ENCODE measurements at places on chromosomes 16 and 17. TPM values are rescaled to one million over a fixed set of nuclear protein-coding genes. Genes with fewer than 3 reads are reported as not detected.

TBC1D3E gene
- not detected for total RNA-seq

GNGT2 gene
- total RNA-seq, result 1.5 TPM

CLEC18A gene
- 1.2 TPM for total RNA-seq

MYLK3 gene
- total RNA-seq, result 1.1 TPM

KRTAP3-1 gene
- not detected for total RNA-seq

GUCY2D gene
- total RNA-seq, result not detected

NPIPB9 gene
- total RNA-seq, result 3.1 TPM

RNF222 gene
- total RNA-seq, result not detected

CDC6 gene
- 3.8 TPM for total RNA-seq

KRTAP9-8 gene
- total RNA-seq, result not detected

SLC13A2 gene
- total RNA-seq, result not detected

- H3K4me3 ChIP-seq, result no peak overlapping the region
- H3K36me3 ChIP-seq, result no peaks in the 10 kb centered on the region
- H3K4me1 ChIP-seq, result no peaks in the 10 kb centered on the region
- no peak for DNase-seq
- no peaks in the 10 kb centered on the region for H3K27me3 ChIP-seq
These were observed 6.0 kb upstream of the MAPT start for GRCh38 chr17:45888392-45888791.

GRCh38 chr16:46896314-46896968 is 12.3 kb downstream of the GPT2 start:
- no peaks in the 10 kb centered on the region for H3K36me3 ChIP-seq
- no peak overlapping the region for H3K4me3 ChIP-seq
- peaks cover 18% of the 10 kb centered on the region for H3K4me1 ChIP-seq
- DNase-seq, result peak; percentile 82
- H3K27ac ChIP-seq, result no peak overlapping the region
- no peaks in the 10 kb centered on the region for H3K27me3 ChIP-seq

- peak; percentile 25 for DNase-seq
- no peaks in the 10 kb centered on the region for H3K27me3 ChIP-seq
- no peak overlapping the region for H3K27ac ChIP-seq
- H3K4me3 ChIP-seq, result no peak overlapping the region
These were observed 1.4 kb downstream of the VKORC1 start for GRCh38 chr16:31093132-31093703.

- H3K27ac ChIP-seq, result peak overlapping the region; percentile 81
- no peaks in the 10 kb centered on the region for H3K27me3 ChIP-seq
- H3K4me3 ChIP-seq, result no peak overlapping the region
- H3K4me1 ChIP-seq, result peaks cover 11% of the 10 kb centered on the region
These were observed 2.0 kb upstream of the PSMB3 start for GRCh38 chr17:38750312-38751121.

DNA sequence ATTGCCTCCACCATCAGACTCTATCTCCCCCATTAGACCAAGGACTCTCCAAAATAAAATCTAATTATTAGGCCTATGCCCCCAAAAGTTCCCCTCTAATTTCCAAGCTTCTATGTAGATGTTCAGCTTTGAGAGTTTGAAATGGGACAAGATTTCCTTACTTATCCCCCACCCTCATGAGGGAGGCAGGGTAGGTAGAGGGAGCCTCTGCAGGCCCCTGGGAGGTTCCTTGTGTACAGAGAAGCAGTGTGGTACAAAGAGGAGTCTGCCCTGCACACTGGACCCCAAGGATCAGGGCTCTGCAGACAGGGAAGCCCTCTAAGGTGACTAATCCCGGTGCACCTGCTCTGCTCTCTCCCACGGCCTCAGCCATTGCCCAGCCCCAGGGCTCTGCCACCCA is 2.5 kb downstream of the KRT17 start:
- H3K27me3 ChIP-seq, result no peaks in the 10 kb centered on the region
- no peak for DNase-seq
- H3K4me1 ChIP-seq, result peaks cover 2% of the 10 kb centered on the region
- H3K36me3 ChIP-seq, result no peaks in the 10 kb centered on the region
- no peak overlapping the region for H3K4me3 ChIP-seq
- no peak overlapping the region for H3K27ac ChIP-seq

DNA sequence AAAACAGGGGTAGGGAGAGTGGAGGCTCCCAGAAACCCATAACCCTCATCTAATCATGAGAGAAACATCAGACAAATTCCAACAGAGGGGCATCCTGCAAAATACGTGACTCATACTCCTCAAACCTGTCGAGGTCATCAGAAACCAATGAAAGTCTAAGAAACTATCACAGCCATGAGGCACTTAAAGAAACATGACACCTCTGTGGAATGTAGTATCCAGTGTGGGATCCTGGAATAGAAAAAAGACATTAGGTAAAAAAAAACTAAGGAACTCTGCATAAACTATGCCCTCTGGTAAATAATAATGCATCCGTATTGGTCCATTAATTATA is 16.4 kb downstream of the CDH5 start:
- no peak for DNase-seq
- no peak overlapping the region for H3K27ac ChIP-seq
- H3K4me3 ChIP-seq, result no peak overlapping the region
- no peaks in the 10 kb centered on the region for H3K27me3 ChIP-seq
- no peaks in the 10 kb centered on the region for H3K4me1 ChIP-seq

- H3K36me3 ChIP-seq, result no peaks in the 10 kb centered on the region
- H3K27ac ChIP-seq, result no peak overlapping the region
- H3K27me3 ChIP-seq, result no peaks in the 10 kb centered on the region
- DNase-seq, result no peak
- no peak overlapping the region for H3K4me3 ChIP-seq
These were observed 590 bp upstream of the CD79B start for GRCh38 chr17:63932721-63933120.

- H3K4me1 ChIP-seq, result no peaks in the 10 kb centered on the region
These were observed 8.8 kb upstream of the ZNF263 start for GRCh38 chr16:3274490-3274889.

GRCh38 chr16:14473488-14473887 is 156.6 kb downstream of the PARN start:
- H3K4me1 ChIP-seq, result no peaks in the 10 kb centered on the region
- no peaks in the 10 kb centered on the region for H3K27me3 ChIP-seq
- DNase-seq, result no peak
- no peak overlapping the region for H3K27ac ChIP-seq
- H3K36me3 ChIP-seq, result no peaks in the 10 kb centered on the region

GRCh38 chr17:65226227-65226626 is 89.1 kb downstream of the RGS9 start:
- no peak overlapping the region for H3K27ac ChIP-seq
- no peak overlapping the region for H3K4me3 ChIP-seq
- H3K36me3 ChIP-seq, result no peaks in the 10 kb centered on the region
- no peaks in the 10 kb centered on the region for H3K27me3 ChIP-seq

GRCh38 chr16:25608002-25608401 is 83.8 kb upstream of the HS3ST4 start:
- no peaks in the 10 kb centered on the region for H3K4me1 ChIP-seq
- no peak overlapping the region for H3K4me3 ChIP-seq
- no peak for DNase-seq

GRCh38 chr17:73018599-73018998 is 73.9 kb downstream of the SLC39A11 start:
- H3K27ac ChIP-seq, result no peak overlapping the region
- DNase-seq, result no peak
- no peak overlapping the region for H3K4me3 ChIP-seq
- H3K36me3 ChIP-seq, result no peaks in the 10 kb centered on the region
- H3K27me3 ChIP-seq, result no peaks in the 10 kb centered on the region

- no peak overlapping the region for H3K27ac ChIP-seq
- no peak for DNase-seq
- no peak overlapping the region for H3K4me3 ChIP-seq
- no peaks in the 10 kb centered on the region for H3K27me3 ChIP-seq
- no peaks in the 10 kb centered on the region for H3K4me1 ChIP-seq
These were observed 87.0 kb downstream of the CDH13 start for GRCh38 chr16:82713778-82714177.

- no peaks in the 10 kb centered on the region for H3K27me3 ChIP-seq
- H3K27ac ChIP-seq, result no peak overlapping the region
- no peak overlapping the region for H3K4me3 ChIP-seq
- no peaks in the 10 kb centered on the region for H3K36me3 ChIP-seq
These were observed 841 bp upstream of the IGFALS start for GRCh38 chr16:1794221-1794871.

GRCh38 chr17:43779145-43780125 is 658 bp upstream of the DUSP3 start:
- no peaks in the 10 kb centered on the region for H3K36me3 ChIP-seq
- peak overlapping the region; percentile 87 for H3K27ac ChIP-seq
- H3K27me3 ChIP-seq, result no peaks in the 10 kb centered on the region
- DNase-seq, result no peak

DNA sequence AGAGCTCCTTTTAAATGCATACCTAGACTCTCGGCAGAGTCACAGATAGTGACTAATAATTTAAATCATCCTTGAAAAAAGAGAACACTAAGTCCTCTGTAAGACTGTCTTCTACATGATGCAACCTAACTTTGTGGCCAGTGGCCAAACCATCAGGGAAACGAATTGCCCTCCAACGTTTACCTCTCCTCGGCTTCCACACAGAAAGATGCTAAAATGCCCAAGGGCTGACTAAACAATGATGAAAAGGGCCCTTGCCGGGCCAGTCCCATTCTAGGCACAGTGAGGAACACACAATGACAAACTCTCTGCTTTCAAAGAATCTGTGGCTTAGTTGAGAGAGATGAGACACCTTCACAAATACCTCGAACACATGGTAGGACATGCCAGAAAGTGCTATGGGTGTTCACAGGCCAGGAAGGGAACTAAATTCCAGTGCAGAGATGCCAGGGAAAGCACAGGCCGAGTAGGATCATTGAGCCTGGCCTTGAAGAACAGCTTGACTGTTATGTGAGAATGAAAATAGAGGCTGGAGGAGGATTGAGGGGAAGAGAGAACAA is 35.3 kb upstream of the PITPNM3 start:
- DNase-seq, result no peak
- H3K36me3 ChIP-seq, result no peaks in the 10 kb centered on the region
- H3K4me1 ChIP-seq, result no peaks in the 10 kb centered on the region

DNA sequence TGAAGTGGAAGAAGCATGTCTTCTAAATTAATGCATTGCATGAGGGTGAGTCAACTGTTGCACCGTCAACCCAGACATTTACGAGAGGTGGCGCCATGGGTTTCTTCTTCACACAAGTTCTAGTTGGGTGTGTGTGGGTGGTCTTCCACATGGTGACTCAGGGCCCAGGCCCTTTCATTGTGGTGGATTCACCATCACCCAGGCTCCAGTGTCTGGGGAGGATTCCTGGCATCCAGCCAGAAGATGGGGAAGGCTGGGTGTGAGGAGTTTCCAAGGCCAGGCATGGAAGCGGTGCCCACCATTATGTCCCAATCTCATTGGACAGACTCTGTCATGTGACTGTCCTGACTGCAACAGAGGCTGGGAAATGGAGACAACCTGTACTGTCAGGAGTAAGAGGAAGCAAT is 21.4 kb upstream of the JPH3 start:
- DNase-seq, result peak; percentile 56
- no peak overlapping the region for H3K27ac ChIP-seq
- H3K27me3 ChIP-seq, result no peaks in the 10 kb centered on the region
- H3K36me3 ChIP-seq, result no peaks in the 10 kb centered on the region
- no peak overlapping the region for H3K4me3 ChIP-seq
- peaks cover 20% of the 10 kb centered on the region for H3K4me1 ChIP-seq

DNA sequence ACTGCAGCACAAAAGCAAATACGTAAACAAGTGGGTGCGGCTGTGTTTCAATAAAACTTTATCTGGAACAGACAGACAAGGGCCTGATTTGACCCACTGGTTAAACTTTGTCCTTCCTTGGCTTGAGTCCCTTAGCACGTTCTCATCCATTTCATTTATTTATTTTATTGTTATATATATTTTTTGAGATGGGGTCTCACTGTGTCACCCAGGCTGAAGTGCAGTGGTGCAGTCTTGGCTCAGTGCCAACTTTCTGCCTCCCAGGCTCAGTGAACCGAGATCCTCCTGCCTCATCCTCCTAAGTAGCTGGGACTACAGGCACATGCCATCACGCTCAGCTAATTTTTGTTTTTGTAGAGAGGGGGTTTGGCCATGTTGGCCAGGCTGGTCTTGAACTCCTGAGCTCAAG is 64.3 kb downstream of the MYH11 start:
- DNase-seq, result no peak
- no peaks in the 10 kb centered on the region for H3K36me3 ChIP-seq
- no peak overlapping the region for H3K4me3 ChIP-seq
- H3K27me3 ChIP-seq, result no peaks in the 10 kb centered on the region
- no peak overlapping the region for H3K27ac ChIP-seq

GRCh38 chr16:87489434-87490045 is 3.3 kb downstream of the ZCCHC14 start:
- peaks cover 22% of the 10 kb centered on the region for H3K4me1 ChIP-seq
- H3K36me3 ChIP-seq, result no peaks in the 10 kb centered on the region
- no peak overlapping the region for H3K4me3 ChIP-seq
- H3K27me3 ChIP-seq, result no peaks in the 10 kb centered on the region

GRCh38 chr16:9526791-9527190 is 435.3 kb downstream of the HAPSTR1 start:
- H3K27me3 ChIP-seq, result no peaks in the 10 kb centered on the region
- no peak overlapping the region for H3K4me3 ChIP-seq
- no peaks in the 10 kb centered on the region for H3K36me3 ChIP-seq
- DNase-seq, result no peak
- H3K27ac ChIP-seq, result no peak overlapping the region

DNA sequence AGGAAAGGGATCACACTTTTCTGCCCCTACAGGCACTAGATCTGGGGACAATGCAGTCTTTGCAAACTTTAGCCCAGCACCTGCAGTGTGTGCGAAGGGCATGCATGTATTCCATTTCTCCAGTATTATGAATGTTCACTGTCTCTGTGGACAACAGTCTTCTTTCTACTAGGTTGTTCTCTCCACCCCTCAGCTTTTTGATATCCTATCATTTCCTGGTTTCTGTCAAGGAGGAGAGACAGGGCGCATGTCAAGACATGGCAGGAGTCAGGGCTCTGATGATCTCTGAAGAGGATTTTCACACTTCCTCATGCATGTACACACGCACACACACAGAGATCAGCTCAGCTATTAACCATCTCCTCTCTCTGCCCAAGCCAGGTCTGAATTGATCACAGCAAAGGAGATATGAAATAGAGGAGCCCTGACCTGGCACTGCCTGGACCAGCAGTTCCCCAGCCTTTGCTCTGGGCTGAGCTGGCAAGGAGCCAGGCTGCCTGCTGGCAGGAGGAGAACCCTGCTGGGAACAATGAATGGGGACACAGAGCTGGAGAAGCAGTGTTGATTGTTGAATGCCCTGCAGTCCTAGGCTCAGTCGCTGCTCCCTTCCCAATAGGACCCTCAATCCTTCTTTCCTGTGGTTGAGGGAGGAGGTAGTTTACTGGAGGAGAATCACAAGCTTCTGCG is 2.6 kb downstream of the GPR179 start:
- DNase-seq, result no peak
- no peaks in the 10 kb centered on the region for H3K27me3 ChIP-seq
- H3K4me1 ChIP-seq, result no peaks in the 10 kb centered on the region
- no peak overlapping the region for H3K4me3 ChIP-seq
- H3K27ac ChIP-seq, result no peak overlapping the region

GRCh38 chr17:82536512-82537201 is 17.1 kb downstream of the FOXK2 start:
- H3K36me3 ChIP-seq, result no peaks in the 10 kb centered on the region
- H3K4me3 ChIP-seq, result peak overlapping the region; percentile 20
- no peaks in the 10 kb centered on the region for H3K27me3 ChIP-seq
- peak; percentile 80 for DNase-seq
- peaks cover 29% of the 10 kb centered on the region for H3K4me1 ChIP-seq
- H3K27ac ChIP-seq, result peak overlapping the region; percentile 93
